Activated B cell treated with CpG ODN at 0.5 μM for 24 hours (primary cell): ENCODE measurements at places on chromosomes 16 and 17.

- no peak for DNase-seq
These were observed 28.8 kb downstream of the ORC6 start for GRCh38 chr16:46718214-46718613.

GRCh38 chr17:69928611-69929010, 146.4 kb upstream of the KCNJ16 start:
- DNase-seq, result no peak

- DNase-seq, result no peak
These were observed 691.6 kb upstream of the RBFOX1 start for GRCh38 chr16:6641091-6641490.

DNA sequence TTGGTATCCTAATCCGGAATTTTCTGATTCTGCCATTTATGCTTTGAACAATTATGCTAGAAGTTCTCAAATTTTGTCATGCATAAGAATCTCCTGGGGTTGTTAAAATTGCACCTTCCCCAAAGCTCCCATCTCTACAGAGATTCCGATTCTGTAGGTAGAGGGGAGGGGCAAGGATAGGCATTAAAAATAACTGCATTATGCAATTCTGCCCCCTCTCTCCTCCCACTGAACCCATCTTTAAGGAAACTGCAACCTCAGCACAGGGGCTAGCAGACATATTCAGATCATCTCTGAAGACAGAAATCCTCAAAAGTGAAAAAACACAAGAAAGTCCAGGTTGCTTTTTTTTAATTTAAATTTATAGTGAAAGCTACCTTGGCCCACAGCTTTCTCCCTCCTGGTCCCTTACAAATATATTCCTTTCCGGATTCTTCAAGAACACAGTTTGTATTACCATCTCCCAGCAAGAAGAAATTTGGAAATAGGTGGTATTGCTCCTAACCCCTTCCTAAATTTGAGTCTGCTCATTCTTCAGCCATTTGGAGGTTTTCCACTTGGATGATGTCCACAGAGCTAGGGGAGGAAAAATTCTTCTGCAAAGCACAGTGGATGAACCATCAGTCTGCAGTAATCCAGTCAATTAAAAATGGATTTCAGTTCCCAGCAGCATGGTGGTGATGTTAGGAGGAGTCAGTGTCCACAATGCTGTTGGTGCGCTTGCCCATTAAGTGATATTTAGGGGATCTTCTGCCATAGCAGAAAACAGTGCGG, 67.7 kb downstream of the RBFOX1 start:
- no peak for DNase-seq

DNA sequence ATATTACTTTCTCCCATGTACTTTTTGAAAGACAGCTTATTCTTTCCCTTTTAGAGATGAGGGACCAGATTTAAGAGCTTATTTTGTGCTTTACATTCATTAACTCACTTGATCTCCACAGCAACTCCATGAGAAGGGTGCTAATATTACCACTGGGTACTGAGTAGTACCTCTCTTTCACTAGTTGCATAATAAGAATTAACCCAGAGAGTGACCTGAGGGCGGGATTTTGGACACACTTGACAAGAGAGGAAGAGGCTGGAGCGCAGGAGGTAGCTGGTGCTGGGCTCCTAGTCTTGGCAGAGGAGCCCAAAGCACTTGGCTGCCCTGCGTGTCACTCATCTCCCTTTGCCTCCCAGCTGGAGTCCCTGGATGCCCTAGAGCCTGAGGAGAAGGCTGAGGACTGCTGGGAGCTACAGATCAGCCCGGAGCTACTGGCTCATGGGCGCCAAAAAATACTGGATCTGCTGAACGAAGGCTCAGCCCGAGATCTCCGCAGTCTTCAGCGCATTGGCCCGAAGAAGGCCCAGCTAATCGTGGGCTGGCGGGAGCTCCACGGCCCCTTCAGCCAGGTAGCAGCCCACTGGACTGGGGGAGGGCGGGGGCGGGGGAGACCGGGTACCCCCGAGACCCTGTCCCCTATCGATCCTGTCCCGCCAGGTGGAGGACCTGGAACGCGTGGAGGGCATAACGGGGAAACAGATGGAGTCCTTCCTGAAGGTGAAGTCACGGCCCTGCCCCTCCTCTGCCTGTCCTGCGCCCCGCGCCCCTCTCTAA, 1.7 kb upstream of the MAZ start:
- no peak for DNase-seq

DNA sequence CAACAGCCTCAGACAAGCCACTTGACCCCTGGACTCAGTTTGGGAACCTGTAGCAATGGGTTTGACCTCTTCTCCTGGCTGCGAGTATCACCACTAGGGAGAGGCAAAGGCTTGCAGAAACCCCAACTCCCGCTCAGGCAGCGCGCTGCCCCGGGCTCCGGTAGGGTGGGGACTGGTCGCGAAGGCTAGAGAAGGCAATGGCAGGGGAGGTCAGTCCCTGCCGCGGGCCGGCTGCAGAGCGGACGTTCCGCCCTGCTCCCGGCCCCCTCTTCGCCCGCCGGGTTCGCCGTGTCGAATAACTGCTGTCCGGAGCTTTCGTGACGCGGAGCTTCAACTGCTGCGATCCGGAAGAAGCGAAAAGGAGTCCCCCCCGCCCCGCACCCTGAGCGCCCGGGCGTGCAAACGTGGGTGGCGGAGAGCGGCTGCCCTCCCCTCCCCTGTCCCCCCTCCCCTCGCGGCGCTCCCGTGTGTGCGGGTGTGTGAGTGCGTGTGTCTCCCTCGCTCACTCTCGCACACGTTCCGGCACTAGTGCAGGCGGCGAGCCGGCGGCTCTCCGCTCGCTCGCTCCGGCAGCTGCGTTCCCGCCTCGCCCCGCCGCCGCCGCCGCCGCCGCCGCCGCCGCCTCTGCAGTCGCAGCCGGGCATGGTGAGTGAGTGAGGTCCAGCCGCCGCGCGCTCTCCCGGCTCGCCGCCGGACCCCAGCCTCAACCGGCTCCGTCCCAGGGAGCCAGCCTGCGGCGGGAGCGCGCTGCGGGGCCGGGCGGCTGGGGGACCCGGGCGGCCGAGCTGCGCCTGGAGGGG, 772 bp upstream of the SHISA6 start:
- DNase-seq, result no peak

- peak; percentile 47 for DNase-seq
These were observed 5.3 kb upstream of the WDR24 start for GRCh38 chr16:695355-696089.

GRCh38 chr17:42317266-42317845, 29.1 kb downstream of the STAT5A start:
- DNase-seq, result no peak

DNA sequence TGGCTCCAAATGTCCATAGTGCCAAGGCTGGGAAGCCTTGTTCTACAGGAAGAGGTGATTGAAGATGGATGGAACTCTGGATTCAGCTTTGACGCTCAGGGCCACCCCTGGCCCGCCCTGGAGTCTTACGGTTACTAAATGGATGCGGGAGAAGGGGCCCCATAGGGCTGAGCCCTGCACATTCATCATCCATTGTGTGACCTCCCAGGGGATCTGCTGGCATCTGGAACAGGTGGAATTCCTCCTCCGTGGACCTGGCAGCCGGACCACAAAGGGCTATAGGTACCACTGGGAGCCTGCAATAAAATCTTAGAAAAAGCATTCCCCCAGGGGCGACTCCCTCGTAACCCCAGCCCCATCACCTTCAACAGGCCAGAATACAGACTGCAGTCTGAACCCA, 81.4 kb upstream of the NOL11 start:
- DNase-seq, result no peak

GRCh38 chr17:41666237-41666641, 22.4 kb upstream of the EIF1 start:
- no peak for DNase-seq

DNA sequence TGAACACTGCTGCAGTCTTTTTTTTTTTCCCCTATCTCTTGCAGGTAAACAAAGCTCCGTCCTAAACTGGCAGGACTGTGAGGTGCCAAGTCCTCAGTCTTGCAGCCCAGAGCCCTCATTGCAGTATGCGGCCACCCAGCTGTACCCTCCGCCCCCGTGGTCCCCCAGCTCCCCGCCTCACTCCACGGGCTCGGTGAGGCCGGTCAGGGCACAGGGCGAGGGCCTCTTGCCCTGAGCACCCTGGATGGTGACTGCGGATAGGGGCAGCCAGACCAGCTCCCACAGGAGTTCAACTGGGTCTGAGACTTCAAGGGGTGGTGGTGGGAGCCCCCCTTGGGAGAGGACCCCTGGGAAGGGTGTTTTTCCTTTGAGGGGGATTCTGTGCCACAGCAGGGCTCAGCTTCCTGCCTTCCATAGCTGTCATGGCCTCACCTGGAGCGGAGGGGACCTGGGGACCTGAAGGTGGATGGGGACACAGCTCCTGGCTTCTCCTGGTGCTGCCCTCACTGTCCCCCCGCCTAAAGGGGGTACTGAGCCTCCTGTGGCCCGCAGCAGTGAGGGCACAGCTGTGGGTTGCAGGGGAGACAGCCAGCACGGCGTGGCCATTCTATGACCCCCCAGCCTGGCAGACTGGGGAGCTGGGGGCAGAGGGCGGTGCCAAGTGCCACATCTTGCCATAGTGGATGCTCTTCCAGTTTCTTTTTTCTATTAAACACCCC, 13.8 kb downstream of the IL34 start:
- no peak for DNase-seq

DNA sequence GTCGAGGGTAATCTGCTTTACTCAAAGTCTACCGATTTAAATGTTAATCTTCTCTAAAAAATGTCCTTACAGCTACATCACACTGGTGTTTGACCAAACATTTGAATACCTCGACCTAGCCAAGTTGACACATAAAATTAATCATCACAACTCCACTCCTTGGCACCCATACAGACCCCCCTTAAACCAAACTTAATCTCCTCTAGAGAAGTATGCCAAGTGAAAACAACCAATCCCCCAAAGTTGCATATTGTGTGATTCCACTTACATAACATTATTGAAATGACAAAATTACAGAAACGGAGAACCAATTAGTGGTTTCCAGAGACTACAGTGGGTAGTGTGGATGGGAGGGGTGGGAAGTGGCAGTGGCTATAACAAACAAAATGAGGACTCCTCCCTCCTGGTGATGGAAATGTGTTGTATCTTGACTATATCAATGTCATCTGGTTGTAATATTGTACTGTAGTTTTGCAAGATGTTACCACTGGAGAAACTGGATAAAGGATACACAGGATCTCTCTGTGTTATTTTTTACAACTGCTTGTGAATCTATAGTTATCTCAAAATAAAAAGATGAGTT, 39.4 kb downstream of the CAPNS2 start:
- no peak for DNase-seq

- no peak for DNase-seq
These were observed 128.1 kb downstream of the RGS9 start for GRCh38 chr17:65265276-65265675.

DNA sequence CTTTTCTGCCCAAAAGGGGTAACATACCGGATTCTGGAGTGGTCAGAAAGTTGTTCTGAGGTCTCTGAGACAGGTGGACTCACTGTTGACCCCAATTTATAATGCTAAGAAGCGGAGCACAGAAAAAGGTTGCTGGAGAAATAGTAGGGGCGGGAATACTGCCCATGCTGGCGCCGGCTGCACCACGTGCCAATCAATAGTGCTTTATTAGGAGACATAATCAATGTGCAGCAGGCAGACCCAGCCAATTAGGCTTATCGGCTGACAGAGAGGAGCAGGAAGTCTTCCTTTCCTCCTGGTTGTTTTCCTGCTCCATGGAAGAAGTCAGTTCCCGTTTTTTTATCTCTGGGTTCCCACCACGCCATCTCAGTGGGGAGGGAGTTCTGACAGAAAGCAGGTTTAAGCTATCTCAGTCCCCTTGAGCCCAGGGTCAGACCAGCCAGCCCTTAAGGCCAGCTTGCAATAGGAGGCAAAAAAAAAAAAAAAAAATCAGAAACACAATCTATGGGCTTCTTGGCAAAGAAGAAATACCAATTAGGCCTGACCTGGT, 68.2 kb upstream of the IRX6 start:
- DNase-seq, result no peak

GRCh38 chr16:14026572-14027285, 44.4 kb upstream of the MRTFB start:
- DNase-seq, result no peak

GRCh38 chr16:89000207-89000959, 23.4 kb upstream of the CBFA2T3 start:
- no peak for DNase-seq

DNA sequence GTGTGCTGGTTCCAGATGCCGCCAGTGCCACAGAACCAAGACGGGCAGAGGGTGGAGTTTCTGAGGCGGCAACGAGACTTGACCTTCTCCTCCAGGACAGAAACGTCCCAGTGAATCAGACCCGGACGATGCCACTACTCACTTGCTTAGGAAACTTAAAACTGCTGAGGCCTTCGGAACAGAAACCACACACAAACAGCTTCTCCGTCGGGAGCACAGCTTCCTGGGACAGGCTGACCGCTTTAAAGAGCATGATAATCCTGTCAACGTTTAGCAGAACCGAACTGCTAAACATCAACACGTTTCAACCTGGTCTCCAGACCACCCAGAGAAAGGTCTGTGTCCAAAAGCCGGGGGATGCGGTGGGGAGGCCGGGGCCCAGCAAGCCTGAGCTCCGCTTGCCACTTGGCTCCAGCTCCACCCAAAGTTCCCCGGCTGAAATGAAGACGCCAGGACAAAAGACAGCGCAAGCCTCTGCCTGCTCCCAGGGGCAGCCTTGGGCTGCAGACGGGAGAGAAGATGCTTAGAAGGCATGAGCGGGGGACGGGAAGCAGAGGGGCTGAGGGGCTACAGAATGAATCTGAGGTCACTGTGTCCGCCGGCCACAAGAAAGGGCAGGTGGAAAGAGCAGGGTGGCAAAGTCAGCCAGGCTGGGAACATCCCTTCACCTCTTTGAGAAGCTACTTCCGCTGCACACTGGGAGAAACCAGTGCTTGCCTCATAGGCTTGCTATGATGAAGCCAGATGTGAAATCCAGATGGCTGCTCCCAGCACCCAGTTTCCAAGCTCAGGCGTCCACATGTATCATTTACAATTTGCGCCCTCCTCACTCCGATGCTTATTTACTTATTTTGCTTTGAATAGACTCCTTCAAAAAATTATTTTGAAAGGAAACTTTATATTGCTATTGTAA, 69.0 kb downstream of the MRM3 start:
- DNase-seq, result no peak

- DNase-seq, result peak; percentile 59
These were observed 3.5 kb upstream of the RPL13 start for GRCh38 chr16:89556750-89557689.

DNA sequence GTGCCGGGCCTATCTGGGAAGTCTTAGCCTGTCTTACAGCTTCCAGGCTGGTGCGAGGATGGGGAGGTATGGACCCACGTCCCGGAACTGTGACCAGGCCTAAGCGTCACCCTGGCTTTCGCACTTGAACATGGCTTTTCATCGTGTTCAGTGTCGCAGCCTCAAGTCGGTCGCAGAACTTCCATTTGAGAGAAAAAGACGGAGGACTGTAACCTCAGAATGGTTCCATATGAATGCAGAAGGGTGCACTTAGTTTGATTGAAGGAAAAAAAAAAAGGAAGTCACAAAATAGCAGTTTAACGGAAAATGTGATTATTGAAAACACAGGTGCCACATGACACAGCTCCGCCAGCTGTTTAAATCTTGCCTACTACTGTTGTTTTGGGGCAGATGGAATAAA, 30.2 kb upstream of the JPT2 start:
- DNase-seq, result no peak

GRCh38 chr17:1992541-1992940, 32.6 kb downstream of the RTN4RL1 start:
- DNase-seq, result no peak
